MG63 (cell line): ENCODE measurements at places on chromosomes 12 and 14.

DNA sequence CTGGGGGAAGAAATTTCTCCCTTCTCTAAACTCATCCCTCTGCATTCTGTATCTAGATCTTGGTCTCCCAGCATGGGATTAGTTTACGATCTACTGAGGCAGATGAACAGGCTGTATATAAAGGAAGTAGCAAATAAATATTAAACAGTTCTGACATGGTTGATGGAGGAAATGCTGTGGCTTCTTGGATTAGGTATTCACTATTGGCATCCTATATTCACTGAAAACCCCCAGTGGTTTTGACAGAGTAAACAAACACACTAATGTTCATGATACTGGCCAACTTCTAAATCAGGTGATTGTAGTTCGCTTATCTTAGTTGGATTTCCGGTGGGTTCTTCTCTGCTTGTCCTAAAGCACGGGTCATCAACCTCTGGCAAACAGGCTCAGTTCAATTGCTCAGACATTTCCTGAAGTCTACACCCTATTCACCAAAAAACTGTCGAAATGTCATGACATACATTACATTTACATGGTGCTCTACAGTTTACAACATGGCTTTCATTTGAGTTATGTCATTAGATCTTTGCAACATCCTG lies 433.9 kb downstream of the EGLN3 start:
- no peak for DNase-seq

- DNase-seq: no peak
Measured at GRCh38 chr14:67883717-67884116, 64.1 kb downstream of the RAD51B start.

DNA sequence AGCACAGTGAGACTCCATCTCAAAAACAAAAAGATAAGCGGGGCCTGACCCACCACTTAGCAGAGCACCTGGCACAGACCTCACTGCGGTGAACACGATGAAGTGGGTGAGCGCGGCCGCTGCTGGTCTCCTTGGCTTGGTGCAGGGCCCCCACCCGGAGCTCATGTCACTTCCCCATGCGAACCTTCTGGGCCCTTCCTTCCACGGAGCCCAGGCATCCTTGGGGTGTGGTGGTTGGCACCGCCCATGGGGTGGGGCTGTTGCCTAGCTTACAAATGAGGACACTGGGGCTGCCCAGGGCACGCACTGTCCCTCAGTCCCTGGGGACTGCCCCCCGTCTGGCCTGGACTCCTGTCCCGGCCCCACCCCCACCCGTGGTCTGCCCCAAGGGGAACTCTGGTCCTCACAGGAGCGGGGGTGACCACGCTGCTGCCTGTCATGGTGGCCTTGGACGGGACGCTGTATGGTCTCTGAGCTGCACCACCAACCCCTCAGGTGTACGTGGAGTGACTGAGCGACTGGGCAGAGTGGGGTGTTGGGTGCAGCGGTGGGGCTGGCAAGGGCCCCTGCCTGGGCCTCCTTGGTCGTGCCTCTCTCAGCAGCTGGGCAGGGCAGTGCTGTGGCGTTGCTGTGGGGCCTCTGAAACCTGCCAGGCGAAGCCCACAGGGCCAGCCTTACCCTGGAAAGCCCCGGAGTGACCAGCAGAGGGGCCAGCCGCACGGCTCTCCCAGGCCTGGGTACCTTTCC lies 15.3 kb downstream of the FBRSL1 start:
- DNase-seq: no peak

- no peak for DNase-seq
Measured at GRCh38 chr14:80100681-80101080, 110.6 kb downstream of the DIO2 start.

GRCh38 chr14:35336494-35337268 lies 44.5 kb downstream of the PSMA6 start:
- DNase-seq: peak; percentile 89

GRCh38 chr12:81143057-81143456 lies 65.2 kb downstream of the ACSS3 start:
- no peak for DNase-seq
